ENCODE measurements at places on chromosomes 12 and 14.
A peak's percentile ranks its signal among the peaks of the same experiment; 100 is the strongest.

DNA sequence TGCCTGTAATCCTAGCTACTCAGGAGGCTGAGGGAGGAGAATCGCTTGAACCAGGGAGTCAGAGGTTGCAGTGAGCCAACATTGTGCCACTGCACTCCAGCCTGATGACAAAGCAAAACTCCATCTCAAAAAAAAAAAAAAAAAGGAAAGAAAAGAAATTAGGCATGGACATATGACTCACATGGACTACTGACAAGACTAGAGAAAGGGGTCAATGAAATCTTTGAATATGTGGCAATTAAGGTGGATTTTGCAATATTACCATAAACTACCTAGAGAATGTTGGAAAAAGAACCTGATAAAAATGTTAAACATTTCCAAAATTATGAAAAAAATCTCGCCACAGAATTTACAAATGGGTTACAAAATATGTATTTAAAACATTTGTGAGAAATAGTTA lies 873.6 kb downstream of the C12orf50 start:
- DNase-seq, result no peak

DNA sequence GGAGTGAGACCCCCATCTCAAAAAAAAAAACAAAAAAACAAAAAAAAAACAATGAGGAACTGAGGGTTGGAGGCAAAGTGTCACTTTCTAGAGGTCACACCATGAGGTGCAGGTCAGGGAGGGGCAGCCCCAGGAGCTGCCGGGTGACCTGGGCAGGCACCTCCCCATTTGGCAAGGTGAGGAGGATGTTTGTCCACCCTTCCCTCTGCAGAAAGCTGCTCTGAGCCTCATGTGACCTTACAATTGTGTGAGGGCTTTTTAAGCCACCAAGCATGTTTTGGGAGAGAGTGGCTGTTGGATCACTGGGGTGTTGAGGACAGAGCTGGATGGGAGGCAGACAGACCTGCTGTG lies 49.6 kb downstream of the FOXN4 start:
- no peak for DNase-seq

- no peak for DNase-seq
Observed at GRCh38 chr14:49992901-49993339, 100.0 kb downstream of the ARF6 start.

DNA sequence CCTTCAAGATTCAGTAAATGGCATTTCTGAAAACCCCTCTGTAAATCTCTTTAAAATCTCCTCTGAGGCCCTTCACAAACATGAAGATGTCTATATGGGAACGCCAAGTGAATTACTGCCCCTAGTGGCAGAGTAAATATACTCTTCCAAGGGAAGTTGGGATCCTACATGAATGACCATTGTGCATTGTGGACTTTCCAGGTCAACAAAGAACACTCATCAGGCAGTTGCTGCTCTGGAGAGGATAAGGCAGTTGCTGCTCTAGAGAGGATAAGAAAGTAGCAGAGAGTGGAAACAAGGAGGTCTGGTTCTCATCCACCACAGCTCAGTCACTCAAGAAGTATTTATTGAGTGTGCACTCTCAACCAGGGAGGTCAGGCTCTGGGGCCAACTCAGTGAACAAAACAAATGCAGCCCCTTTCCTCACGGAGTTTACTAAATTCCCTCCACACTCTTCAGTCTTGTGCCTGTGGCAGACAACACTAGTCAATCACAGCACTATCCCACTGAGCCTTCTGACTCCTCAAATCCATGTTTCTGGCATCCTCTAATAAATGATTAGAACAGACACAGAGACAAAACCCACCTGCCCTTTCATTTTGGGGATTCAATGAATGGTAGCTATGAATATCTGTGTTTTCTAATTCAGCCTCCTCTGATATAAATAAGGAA lies 52.9 kb downstream of the SVOP start:
- no peak for DNase-seq

GRCh38 chr12:2052826-2053678 lies at the start of gene CACNA1C:
CACNA1C (plus strand) TSS chr12:2052987; CDS start chr12:2053563, 576 bp downstream.
- peak; percentile 78 for DNase-seq

DNA sequence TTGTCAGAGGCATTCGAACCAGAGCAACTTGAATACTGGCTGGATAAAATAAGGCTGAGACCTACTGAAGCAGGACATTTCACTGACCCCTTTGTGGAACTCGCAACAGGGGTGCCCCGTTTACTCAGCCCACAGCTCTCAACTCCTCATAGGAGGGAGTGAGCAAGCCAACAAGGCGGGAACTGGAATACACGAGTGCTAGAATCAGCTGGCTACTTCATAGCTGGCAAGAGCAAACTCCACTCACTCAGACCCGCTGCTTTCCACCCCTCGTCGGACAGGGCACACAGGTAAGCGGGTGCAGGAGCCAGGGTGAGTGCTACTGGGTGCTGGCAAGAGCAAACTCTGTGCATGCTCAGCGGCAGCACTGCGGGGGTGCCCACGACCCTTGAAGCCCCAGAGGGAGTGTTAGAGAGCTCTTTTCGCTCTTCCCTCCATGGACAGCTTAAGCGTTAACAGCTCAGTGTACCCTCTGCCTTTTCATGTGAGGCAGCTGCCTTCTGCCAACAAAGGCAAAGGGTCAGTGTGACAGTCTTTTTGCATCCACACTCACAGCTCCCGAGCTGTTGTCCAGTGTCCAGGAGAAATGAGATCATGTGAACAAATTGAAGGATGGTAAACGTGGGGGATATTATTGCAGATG lies 15.7 kb downstream of the CAPZA3 start:
- no peak for DNase-seq

DNA sequence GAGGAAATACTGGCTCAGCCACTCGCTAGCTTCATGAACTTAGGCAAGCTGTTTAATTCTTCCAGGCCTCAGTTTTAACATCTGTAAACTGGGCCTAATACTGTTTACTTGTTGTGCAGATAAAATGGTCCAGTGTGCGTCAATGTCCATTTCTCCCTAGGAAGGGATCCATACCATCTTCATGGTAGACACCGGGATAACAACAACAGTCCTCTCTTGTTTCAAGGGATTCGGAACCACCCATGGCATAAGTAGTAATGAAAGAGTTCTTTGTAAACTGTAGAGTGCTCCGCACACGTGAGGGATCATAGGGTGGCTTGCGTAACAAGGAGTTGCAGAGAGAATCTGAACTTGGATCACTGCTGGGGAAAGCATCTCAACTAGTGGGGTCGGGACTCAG lies 17.3 kb upstream of the CHGA start:
- DNase-seq, result no peak

DNA sequence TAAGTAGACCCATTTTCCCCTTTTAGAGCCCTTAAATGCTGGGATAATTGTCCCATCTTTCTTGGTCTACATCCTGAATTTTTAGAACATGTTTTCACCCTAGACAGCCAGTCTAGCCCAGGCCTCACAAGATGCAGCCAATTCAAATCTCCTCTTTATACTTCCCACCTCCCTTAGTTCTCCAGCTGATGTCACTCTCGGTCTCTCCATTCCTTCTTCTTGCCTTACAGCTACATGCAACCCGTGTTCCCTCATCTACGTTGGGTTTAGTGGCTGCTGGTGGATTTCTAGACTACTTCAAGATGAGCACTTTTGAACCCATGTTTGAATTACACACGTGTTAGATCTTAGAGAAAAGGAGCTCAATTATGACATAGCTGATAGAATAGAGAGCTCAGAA lies 132.0 kb downstream of the PPM1H start:
- no peak for DNase-seq

GRCh38 chr14:101491841-101492240 lies 69.5 kb upstream of the DIO3 start:
- DNase-seq, result no peak

- DNase-seq, result no peak
Observed at GRCh38 chr12:5592310-5592709, 160.4 kb downstream of the NTF3 start.

- no peak for DNase-seq
Observed at GRCh38 chr14:52042371-52043289, 26.2 kb downstream of the NID2 start.

DNA sequence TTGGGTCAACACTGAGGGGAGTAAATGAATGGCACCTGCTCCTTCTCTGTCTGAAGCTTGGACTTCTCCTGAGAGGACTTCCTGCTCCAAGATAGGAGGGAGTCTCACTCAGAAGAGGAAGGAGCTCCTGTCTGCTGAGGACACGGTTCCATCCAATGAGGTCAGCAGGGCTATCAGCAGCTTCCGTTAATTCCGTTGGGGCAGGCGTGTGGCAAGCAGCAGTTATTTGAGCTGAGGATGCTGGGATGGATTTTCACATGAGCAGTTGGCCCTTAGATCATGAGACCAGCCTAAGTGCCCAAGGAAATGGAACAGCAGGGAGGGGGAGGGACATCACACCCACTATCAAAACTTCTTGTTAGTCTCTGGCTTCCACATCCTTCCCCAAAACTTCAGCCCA lies 159.0 kb upstream of the PZP start:
- no peak for DNase-seq

GRCh38 chr12:57935331-57935730 lies 6.0 kb upstream of the ATP23 start:
- no peak for DNase-seq

- DNase-seq, result no peak
Observed at GRCh38 chr12:55929306-55929791, 1.6 kb upstream of the DGKA start.

- peak; percentile 36 for DNase-seq
Observed at GRCh38 chr12:57521525-57522010, 1.1 kb upstream of the MBD6 start.

DNA sequence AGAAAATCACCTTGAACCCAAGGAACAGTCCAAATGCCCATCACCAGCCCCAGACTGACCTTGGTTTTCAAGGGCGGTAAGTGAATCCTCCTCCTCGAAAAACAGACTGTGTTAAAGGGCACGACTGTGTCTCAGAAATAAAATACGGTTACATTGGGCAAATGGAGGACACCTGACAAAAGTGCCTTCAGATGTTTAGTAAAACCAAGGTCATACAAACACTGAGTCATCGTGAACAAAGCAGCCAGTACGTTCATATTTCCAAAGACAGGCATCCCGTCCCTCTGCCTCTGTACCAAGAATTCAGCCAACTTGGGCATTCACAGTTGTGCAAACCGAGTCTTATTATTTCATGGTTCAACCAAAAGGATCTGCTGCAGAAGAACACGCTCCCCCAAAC lies 25.9 kb downstream of the FOXN3 start:
- DNase-seq, result no peak

DNA sequence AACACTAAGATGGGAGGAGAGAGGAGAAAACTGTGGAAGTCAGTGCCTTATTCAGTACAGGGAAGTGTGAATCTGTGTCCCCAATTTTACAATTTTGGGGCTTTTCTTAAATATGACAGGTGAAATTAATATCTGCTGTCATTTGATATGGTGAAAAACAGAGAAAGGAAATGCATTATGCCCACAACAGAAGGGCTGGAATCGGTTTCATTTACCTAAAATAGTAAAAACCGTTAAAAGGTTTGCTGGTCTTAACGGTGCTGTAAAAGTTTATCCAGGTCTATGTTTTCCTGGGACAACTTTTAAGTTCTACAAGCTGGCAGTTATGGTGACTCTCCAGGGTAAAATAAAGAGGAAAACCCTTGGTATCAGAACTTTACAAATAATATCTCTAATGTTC lies 310.8 kb downstream of the FUT8 start:
- no peak for DNase-seq

DNA sequence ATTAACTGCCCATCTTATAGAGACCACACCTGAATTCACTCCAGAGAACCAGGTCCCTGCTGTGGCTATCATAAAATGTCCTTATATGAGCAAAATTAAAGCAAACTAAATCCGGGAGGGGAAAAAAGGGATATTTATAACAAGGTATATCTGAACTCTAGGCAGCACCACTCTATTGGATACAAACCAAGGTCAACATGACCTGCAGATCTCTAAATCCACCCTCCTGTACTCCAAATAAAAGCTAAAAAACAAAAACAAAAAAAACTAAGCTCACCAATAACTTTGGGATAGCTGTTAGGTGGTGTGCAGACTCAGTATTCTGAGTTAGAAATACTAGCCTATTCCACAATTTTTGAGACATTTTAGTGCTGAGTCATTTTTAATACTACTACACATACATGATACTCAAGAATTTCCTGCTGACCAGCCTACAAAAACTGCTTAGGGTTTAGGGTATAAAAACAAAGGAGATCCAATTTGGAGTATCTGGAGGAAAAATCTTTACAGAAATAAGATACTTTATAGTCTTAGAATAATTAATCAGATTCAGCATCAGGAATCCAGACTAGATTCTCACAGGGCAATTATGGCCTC lies 46.6 kb upstream of the LTBP2 start:
- no peak for DNase-seq

DNA sequence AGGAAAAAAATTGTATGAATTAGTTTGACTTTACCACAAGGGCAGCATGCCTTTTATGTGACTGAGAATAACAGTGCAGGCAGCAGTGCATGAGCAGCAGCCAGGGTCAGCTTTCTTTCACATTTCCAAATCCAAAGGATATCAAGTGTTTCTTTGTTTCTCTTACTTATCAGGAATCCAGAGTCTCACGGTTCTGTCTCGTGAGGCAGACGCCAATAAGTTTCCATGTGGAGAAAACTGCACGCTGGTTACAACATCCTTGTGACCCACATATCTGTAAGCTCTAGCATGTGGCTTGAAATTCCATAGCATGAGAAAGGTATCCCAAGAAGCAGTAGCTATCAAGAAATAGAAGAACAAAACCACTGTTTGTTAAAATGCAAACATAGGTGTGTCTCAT lies 27.6 kb downstream of the GALNT4 start:
- no peak for DNase-seq

DNA sequence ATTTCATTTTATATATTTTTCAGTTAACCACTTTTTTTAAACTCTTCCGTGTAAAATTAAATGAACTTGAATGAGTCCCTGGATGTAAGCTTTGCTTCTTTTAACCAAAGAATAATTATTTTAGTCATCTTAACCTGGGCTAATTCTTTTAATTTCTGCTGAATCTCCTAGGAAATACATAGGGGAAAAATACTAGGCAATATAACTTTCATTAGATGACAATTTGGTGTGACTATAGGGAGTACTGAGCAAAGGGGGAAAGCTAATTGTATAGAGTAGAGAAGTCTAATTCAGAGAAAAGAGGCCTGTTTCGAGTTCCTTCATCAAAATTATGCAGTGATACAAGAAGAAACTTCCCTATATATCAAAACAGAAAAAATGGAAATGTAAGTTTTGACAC lies 388.1 kb downstream of the NOVA1 start:
- DNase-seq, result no peak

DNA sequence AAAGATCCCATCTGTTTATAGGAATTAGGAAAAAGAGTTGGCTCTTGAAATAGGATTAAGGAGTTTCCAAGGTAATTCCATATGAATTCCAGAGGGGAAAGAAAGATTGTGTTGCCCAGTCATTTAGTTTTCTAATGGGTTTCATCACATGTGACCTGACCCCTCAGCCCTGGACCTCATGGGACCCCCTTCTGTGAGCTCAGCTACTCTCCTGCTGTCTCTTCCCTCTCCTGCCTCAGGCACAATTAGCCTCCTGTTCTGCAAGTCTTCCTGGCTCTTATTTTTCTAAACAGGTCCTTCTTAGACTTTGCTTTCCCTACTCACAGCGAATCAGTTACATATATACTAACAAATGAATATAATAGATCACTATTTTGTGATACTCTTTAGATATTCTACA lies 237.7 kb downstream of the TRHDE start:
- DNase-seq, result no peak

Measured in NCI-H1930 (cell line).